ENCODE measurements at places on chromosomes 1 and 21.

DNA sequence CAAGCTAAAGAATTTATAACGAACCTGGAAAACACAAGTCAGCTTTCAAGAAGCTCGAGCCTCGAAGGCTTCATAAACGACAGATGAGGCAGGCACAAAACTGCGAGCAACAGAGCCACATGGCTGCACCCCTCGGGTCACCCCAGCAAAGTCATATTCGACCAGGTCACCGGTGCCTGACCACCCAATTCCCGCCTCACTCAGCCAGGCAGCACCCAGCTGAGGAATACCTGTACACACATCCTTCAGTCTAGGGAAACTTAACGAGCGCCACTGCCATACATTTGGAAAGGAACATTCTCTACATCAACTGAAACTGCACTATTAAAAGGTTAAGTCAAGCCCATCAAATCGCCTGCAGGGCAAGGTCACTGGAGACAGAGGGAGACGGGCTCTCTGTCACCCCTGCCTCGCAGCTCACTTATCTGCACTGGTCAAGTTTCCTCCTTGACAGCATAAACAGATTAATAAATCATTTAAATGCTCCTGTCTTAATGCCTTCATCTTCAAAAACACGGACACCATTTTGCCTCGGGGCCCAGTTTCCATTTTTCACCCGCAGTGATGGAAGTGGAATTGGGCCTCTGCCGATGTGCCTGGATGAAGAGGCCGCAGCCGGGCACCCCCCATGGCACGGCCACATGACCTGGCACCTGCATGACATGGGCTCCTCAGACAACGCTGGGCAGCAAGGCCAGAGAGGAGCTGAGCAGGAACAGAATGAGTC, 20.6 kb downstream of the NPHP4 start:
- no peak for DNase-seq

GRCh38 chr1:30123896-30124295, 599.5 kb downstream of the MATN1 start:
- no peak for DNase-seq

- DNase-seq = no peak
These were observed 36.1 kb upstream of the ST6GALNAC3 start for GRCh38 chr1:76038287-76039004.

GRCh38 chr1:51002516-51002915, 32.5 kb downstream of the CDKN2C start:
- no peak for DNase-seq

DNA sequence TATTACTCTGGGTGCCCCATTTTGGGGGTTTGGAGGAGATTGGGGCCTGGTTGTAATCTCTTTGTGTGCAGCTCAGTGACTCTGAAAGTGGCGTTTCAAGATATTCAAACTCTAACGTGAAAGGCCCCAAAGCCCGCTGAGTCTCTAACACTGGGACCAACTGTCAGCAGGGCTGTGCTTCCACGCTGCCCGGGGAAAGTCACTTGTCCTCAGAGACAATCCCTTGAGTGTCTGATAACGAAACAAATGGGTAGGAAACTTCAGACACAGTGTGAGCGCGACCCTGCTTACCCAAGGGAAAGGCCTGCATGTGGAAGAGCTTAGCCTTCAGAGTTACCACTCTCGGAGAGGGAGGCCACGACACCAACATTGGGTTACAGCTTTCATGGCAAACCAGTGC, 837 bp downstream of the UBASH3A start:
- no peak for DNase-seq

DNA sequence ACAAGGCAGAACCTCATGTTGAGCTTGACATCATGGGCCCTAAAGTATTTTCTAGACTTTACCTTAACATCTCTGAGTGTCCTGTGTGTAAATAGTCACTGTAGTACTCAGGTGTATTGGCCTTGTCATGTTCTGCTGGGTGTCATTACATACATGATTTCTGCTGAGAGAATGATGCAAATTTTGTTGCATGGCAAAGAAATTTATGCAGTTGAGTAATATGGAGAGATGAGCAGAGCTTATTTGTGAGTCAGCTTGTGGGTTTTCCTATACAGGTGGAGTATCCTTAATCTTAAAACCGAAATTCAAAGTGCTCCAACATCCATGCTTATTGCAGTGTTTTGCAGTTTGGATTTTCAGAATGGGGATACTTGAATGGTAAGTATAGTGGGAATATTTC, 36.6 kb downstream of the RGL1 start:
- DNase-seq = peak; percentile 11

- DNase-seq = no peak
These were observed 390.4 kb upstream of the VAMP3 start for GRCh38 chr1:7380712-7381111.

DNA sequence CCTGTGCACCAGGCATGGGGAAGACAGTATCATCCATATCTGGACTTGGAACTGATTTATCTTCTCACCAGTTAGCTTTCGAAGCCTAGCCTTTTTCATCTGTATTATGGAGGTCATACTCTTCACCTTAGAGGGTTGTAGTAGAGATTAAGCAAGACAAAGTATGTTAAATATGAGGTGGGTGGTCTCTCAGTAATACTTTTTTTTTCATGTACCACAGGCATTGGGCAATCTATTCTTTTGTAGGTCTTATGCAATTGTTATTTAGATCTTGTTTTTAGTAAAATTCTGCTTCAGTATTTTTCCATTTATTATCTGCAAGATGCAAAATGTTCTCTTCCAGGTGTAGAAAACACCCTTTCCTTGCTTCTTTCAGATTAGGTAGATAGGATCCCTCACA, 35.2 kb upstream of the OR2B11 start:
- DNase-seq = no peak

- DNase-seq = no peak
These were observed 34.1 kb downstream of the OR2G3 start for GRCh38 chr1:247639381-247639981.

DNA sequence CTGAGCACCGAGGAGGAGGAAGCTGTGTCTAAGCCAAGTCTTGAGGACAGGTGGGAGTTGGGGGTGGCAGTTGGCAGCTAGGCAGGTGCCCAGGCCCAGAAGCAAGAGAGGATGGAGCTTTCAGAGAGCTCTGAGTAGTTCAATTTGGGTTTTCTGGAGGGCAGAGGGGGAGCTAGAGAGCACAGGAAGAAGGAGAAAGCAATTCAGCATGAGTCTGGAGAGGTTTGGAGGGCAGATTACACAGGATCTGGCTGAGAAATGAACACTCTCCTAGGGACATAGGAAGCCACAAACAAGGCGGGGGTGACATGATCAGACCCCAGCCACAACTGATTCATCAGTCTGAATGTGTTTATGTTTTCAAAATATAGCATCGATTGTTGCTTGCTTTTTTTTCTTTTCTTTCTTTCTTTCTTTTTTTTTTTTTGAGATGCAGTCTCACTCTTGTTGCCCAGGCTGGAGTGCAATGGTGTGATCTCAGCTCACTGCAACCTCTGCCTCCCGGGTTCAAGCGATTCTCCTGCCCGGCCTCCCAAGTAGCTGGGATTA, 23.8 kb downstream of the PTPRF start:
- peak; percentile 36 for DNase-seq

DNA sequence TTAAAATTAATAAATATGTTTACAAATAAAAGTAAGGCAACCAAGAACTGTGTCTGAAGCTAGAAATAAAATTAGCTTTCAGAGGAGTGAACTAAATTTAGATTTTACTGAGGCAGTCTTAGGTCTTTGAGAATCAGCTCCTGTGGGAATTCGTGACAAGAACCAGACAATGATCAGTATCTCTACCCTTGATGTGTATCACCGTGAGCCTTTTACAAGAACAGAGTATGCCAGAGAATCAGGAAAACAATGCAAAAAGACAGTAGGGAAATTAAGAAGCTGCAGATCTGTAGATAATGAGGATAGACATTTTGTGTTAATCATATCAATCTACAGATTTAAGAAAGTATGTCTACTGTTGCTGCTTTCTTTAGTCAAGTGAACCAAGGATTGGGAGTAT, 351.0 kb downstream of the COL11A1 start:
- no peak for DNase-seq

GRCh38 chr1:195754874-195755273, 853.4 kb downstream of the KCNT2 start:
- no peak for DNase-seq

- DNase-seq = peak; percentile 77
These were observed 40.6 kb upstream of the MARK1 start for GRCh38 chr1:220487297-220487820.

DNA sequence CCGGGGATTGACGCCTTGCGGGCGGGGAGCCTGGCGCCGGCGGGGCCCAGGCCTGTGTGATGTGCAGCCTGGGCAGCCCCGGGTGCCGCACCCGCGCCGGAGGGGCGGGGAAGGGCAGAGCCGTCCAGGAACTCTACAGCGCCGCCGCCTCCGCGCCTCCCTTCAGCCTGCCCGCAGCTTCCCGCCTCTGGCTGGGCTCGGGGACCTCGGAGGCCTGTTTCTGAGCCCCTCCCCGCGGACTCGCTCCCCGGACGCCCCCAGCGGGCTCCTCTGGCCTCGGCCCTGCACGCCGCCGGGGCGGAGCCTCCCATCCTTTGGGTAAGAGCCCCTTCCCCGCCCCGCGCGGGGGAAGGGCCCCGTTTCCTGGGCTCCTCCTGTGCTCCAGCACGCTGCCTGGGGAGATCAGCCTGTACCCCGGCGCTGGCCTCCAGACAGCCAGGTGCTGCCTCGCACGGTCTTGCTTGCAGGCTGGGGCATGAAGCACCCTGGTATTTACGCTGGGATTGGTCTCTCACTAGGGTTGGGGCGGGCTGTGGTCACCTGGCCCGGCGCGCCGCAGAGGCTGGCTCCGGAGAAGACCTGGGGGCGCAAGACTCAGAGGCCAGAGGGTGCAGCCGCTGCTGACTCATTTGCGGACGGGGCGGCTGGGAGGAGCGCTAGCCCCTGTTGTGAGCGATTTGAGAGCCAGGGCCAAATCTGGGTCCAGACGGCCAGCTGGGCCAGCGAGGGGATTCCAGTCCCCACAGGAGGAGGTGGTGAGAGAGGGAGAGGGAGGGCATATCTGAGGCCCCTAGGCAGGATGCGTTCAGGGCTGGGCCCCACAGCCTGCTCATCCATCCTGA, 5.7 kb upstream of the ACOT11 start:
- peak; percentile 74 for DNase-seq

- DNase-seq = no peak
These were observed 6.5 kb downstream of the TDRKH start for GRCh38 chr1:151783796-151784195.

GRCh38 chr1:150692720-150693119, 4.2 kb downstream of the GOLPH3L start:
- DNase-seq = no peak

GRCh38 chr1:156502391-156502893, 1.9 kb upstream of the MEF2D start:
- no peak for DNase-seq

- DNase-seq = no peak
These were observed 124.0 kb downstream of the LMO4 start for GRCh38 chr1:87452648-87453047.

DNA sequence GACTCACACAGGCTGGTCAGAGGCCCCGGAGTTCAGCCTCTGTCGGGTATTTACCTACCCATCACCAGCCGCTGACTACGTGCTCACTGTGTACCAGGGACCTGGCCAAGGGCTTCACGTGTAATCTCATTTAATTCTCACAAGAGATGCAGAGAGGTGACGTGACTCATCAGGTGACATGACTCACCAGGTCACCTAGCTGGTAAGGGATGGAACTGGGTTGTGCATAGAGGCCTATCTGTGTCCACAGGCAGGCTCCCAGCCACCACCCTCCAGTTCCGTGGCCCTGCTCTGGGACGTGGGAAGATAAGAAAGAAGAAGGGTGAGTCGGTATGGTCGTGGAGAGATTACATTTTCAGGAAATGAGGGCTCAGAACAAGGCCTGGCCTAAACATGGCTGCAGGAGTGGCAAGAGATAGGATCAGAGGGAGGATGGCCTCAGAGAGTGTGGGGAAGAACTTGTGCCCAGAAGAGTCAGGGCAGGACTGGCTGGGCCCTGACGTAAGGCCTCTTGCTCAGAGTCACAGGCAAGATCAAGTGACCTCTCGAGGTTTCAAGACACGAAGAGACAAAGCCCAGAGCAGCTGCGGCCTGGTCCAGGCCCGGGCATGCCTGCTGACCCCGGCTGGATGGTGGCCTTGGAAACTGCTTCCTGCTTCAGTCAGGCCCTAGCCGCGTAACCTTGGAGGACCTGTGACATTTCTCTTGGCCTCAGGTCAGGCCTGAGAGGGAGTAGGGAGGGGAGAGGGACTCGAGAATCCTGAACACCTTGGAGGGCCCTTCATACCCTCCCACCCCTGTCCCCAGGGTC, 52.7 kb upstream of the WASF2 start:
- DNase-seq = peak; percentile 19

DNA sequence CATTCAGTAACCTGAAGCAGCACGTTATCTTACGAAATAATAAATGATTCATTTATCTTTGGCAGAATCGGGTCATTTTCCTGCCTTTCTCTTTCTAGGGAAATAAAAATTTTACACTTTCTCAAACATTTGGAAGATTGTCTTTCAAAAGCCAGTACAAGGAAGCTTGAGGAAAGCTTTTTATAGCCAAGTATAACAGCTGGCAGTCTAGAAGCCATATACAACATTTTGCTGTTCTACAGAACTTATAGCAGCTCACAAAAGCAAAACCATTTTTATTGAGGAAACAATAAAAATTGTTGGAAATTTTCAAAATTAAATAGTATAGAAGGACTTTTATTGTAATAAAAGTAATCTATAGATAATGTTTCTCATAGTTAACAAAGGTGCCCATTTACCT, 448.6 kb downstream of the SMYD3 start:
- DNase-seq = no peak

DNA sequence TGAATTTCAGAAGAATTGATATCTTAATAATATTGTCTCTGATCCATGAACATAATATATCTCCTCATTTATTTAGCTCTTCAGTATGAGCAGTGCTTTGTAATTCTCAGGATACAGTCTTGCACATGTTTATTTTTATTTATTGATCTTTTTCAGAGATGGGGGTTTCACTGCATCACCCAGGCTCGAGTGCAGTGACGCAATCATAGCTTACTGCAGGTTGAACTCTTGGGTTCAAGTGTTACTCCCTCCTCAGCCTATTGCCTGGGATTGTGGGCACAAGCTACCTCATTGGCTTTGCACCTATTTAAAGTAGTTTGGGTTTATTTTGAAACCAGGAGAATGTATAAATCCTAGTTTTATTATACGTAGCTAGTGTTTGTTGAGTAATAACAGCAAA, 4.7 kb downstream of the RPS6KC1 start:
- DNase-seq = no peak

- DNase-seq = peak; percentile 91
These were observed 30.6 kb upstream of the LYPD8 start for GRCh38 chr1:248786156-248786555.

GRCh38 chr1:81717230-81717629, 83.5 kb upstream of the ADGRL2 start:
- no peak for DNase-seq

GRCh38 chr1:25047506-25048240, 117.6 kb upstream of the RUNX3 start:
- no peak for DNase-seq

- DNase-seq = no peak
These were observed 84.1 kb downstream of the LYST start for GRCh38 chr1:235782601-235783000.

- DNase-seq = no peak
These were observed 656 bp downstream of the SH2D2A start for GRCh38 chr1:156815961-156816422.

- no peak for DNase-seq
These were observed 2.4 kb upstream of the MMP23B start for GRCh38 chr1:1629430-1630190.

All from MV-4-11 (cell line).